ENCODE measurements at places on chromosomes 11 and 22.

- no peak for DNase-seq
These were observed 573.6 kb downstream of the JRKL start for GRCh38 chr11:96963375-96963774.

- no peak for DNase-seq
These were observed 94.3 kb downstream of the SLC17A6 start for GRCh38 chr11:22432291-22433093.

DNA sequence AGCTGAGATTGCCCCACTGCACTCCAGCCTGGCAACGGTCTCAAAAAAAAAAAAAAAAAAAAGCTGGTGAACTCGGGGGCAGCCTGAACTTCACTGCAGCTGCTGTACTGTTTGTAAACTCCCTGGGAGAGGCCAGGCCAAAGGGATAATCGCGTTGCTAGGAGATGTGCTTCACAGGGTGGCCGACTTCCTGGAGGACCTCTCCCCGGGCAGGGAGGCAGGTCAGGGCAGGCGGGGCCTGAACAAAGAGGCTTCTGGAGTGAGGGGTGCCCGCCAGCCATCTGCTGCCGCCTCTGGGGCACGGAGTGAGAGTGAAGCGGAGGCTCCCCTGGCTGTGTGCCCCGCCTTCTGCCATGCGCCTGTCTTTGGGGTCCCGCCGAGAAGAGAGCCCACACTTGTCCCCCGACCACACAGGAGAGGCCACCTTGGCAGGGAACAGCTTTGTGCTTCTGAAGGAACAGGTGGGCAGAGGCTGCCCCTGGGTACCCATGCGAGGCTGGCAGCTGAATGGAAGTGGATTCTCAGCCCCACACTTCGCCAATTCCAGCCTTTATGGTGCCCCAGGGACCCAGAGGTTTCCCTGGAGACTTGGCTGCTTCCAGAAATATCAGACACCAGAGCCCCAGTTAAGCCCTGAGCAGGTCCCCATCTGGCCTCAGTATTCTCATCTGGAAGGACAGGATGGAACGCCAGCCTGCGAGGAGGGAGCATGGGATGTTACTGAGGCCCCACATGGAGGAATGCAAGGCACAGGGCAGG lies 29.6 kb downstream of the TMEM184B start:
- peak; percentile 90 for DNase-seq

- no peak for DNase-seq
These were observed 220.2 kb upstream of the SNX19 start for GRCh38 chr11:131136486-131136885.

DNA sequence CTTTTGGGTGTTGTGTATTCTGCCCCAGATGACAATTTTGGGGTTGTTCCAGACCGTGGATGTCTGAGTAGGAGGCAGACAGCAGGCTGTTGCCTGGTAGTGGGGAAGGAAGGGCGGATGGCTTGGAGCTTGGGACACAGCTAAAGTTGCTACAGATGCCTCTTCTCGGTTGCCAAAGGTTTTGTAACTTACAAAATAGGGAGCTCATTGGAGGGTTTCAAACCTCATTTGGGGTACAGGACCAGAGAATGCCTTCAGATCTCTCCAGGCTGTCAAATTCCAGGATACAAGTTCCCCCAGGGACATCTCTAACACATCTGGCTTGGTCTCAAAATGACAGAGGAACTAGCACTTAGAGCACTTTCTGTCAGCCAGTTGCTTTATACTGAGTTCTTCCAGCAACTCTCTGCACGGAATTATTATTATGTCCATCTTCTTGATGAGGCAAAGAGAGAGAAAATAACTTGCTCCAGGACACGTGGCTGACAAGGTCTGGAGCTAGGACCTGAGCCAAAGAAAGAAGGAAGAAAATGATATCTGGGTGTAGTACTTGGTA lies 56.0 kb downstream of the SLC1A2 start:
- no peak for DNase-seq

- no peak for DNase-seq
These were observed 150.7 kb downstream of the PKNOX2 start for GRCh38 chr11:125315079-125315740.

GRCh38 chr11:121467965-121468364 lies 15.2 kb upstream of the SORL1-AS1 start:
- DNase-seq: no peak

GRCh38 chr11:31807799-31808667 lies 3.1 kb downstream of the PAX6 start:
- no peak for DNase-seq

DNA sequence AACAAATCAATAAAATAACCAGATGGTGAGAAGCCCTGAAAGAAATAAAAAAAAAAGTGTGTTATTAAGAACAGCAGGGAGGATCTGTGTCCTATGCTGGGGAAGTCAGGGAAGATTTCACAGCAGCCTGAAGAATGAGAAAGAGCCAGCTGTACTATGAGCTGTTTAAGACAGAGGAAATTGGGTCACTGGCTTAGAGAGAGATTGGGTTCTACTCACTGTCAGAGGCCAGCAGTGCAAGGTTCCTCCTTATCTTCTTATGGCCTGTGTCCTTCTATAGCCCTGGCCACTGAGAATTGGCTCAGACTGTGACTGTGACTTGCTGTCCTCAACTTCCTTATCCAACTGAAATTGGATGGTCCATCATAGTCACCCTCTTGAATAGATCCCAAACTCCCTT lies 54.8 kb upstream of the FDX1 start:
- no peak for DNase-seq

DNA sequence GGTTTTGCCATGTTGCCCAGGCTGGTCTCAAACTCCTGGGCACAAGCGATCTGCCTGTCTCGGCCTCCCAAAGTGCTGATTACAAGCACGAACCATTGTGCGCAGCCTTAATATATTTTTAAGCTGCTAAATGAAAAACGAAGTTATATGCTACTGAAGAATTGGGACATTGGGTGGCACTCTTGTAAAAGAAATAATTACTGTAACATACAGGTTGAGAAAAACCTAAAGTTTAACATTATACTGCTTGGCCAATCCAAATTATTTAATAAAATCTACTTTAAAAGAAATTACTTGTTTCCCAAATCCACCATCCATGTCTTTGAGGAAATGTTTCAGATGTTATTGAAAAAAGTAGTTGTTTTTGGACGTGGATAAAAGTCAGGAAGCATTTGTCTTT lies 37.9 kb upstream of the ARHGAP32 start:
- no peak for DNase-seq

GRCh38 chr11:32630844-32631243 lies 47.2 kb downstream of the EIF3M start:
- no peak for DNase-seq

GRCh38 chr11:115459563-115459962 lies 44.7 kb downstream of the CADM1 start:
- no peak for DNase-seq

DNA sequence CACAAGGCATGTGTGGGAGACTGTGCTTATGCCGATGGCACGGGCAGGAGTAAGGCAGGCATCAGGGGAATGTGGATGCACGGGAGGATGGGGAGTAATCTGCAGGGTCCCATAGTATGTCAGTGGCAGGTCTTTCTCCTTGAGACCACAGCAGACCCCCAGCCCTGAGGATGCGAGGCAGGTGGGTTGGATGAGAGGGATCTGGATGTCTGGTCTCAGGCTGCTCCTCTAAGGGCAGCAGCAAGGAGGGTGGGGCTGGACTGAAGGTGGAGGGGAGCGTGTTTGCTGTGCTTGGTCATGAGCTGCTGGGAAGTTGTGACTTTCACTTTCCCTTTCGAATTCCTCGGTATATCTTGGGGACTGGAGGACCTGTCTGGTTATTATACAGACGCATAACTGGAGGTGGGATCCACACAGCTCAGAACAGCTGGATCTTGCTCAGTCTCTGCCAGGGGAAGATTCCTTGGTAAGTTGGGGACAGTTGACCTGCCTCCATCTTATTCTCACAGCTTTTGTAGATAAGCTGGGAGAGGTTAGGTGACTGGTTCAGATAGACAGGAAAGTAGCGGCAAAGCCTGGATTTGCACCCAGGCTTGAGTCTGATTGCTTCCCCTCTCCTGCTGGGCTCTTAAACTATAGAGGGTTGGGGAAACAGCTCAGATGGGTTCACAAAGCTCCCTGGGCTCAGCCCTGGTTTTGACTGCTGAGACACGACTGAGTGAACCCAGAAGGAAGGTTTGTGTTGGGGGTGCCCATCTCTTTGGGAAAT lies at the start of gene APOL1:
Gene APOL1, plus strand, starts transcription at position 380 of the 769 bp plus-strand sequence. CDS start 1,823 bp downstream, outside the sequence.
- no peak for DNase-seq

GRCh38 chr11:3854660-3854976 lies 846 bp upstream of the STIM1 start:
- no peak for DNase-seq

DNA sequence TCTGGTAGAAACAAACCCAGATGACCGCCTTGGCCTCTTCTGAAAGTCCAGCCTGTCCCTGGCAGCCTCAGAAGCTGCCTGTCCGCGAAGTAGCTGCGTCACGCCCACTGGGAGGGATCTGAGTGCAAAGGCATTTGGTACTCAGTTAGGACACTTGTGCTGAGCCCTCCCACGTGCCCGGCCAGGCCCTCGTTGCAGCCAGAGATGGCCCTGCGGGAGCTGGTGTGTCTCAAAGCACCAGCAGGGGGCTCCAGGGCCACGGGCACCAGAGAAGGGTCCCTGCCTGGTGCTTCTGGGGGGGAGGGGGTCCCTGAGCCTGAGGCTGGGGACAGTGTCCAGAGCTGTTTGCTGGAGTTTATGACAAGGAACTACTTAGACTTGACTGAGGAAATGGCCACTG lies 5.8 kb downstream of the SELENOO start:
- DNase-seq: no peak

- DNase-seq: no peak
These were observed 5.0 kb upstream of the LRFN4 start for GRCh38 chr11:66851698-66852465.

DNA sequence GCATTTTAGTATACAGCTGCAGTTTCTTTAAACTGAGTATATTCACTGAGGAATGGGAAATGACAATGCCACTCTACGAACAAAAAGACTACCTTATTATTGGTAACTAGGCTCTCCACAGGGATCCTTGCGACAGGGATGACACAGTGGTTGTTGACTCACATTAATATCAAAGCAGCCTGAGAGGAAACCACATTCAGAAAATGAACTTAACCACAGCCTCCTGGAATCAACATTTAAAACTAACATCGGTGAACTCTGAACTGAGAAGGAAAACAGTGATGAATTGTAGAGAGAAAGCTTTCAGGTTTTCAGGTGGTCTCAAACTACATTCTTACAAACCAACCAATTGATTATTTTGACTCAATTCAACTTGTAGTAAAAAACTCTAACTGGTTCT lies 90.3 kb upstream of the MTMR2 start:
- DNase-seq: no peak

- no peak for DNase-seq
These were observed 29.9 kb downstream of the TPST2 start for GRCh38 chr22:26559961-26560575.

GRCh38 chr11:126392633-126393013 lies 37.1 kb downstream of the ST3GAL4 start:
- DNase-seq: no peak

GRCh38 chr11:93253111-93253510 lies 55.3 kb upstream of the SLC36A4 start:
- DNase-seq: no peak

DNA sequence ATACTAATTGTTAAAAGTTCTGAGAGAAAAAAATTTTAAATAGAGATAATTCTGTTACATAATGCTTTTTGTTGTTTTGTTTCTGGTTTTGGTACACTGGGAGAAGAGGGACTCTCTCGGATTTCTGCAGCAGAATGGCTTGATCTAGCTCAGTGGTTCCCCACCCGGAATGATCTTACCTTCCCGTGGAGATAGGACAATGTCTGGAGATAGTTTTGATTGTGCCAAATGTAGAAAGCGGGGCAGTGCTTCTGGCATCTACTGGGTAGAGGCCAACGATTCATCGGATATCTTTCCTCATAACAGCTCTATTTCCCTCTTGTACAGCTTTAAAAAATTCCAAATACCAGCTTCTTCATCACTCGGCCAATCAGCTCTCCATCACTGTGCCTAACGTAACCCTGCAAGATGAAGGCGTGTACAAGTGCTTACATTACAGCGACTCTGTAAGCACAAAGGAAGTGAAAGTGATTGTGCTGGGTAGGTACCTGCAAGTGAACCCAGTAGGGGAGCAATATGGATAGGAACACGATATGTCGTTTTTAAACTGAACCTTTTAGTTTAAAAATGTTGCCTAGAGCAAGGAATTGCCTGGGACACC lies 13.2 kb downstream of the CRTAM start:
- DNase-seq: no peak

- DNase-seq: no peak
These were observed 1035.0 kb downstream of the TBC1D22A start for GRCh38 chr22:47797342-47797945.

- DNase-seq: no peak
These were observed 20.6 kb upstream of the PDE3B start for GRCh38 chr11:14623036-14623435.

GRCh38 chr11:30159546-30159945 lies 71.3 kb upstream of the FSHB start:
- no peak for DNase-seq

DNA sequence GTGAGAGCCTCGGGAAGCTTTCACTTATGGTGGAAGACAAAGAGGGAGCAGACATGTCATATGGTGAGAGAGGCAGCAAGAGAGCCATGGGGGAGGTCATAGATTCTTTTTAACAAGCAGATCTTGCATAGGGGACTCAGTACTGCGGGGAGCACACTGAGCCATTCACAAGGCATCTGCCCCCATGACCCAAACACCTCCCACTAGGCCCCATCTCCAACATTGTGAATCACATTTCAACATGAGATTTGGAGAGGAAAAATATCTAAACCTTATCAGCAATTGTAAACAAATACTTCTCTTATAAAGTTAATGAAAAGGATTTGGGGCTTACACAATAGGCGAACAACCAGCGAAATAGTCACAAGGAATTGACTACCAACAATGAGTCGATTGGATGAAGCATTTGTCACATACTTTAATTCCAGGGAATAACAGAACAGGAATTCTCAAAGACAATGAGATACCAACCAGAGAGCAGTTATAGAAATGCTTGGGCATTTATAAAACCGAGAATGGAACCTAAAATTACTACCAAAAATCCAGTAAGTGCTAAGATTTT lies 7.3 kb downstream of the DDI1 start:
- DNase-seq: no peak

- peak; percentile 11 for DNase-seq
These were observed 1.2 kb downstream of the RAB6A start for GRCh38 chr11:73759610-73760134.

DNA sequence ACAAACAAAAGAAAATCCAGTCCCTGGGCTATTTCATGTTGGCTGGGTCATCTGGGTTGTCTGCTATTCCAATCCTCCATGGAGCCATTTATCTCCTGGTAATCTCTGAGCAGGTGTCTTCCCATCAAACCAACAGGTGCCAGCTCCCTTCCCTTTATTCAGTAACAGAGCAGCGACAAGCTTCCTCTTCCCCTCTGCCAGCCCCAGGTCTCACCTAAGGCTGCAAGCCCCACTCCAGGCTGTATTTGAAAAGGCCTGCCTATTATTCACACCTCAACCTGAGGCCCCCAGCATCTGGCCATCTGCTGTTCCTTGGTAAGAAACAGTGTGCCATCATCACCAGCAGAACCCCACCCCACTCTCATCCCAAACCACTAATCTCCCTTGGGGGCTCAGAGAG lies 436.2 kb downstream of the BUD13 start:
- DNase-seq: no peak

- DNase-seq: no peak
These were observed 302.7 kb downstream of the DDX10 start for GRCh38 chr11:108967571-108967970.
